ENCODE measurements at places on chromosomes 16 and 17. TPM values are rescaled to one million over a fixed set of nuclear protein-coding genes. Genes with fewer than 3 reads are reported as not detected.

DNA sequence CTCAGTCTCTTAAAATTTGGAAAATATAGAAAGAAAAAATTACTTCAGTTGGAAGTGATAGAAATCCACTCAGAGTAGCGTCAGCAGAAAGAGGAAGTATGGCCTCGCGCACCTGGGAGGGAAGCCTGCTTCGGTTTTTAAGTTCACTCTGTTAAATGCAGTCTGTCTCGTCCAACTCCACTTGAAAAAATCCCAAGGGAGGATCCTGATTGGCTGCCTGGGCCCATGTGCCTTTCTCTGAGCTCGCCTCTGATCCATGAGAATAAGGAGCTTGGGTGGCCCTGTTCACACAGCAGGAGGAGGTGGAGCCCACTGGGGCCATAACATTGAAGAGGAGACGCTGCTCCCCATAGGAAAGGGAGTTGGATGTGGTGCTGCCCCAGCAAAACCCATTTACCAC lies 40.7 kb downstream of the DNAJA2 start:
- H3K27ac ChIP-seq, result no peak overlapping the region
- H3K4me3 ChIP-seq, result no peak overlapping the region

GRCh38 chr17:8500609-8501008 lies 64.9 kb downstream of the NDEL1 start:
- DNase-seq, result no peak
- H3K27me3 ChIP-seq, result no peaks in the 10 kb centered on the region
- H3K4me3 ChIP-seq, result no peak overlapping the region
- H3K36me3 ChIP-seq, result peaks cover 94% of the 10 kb centered on the region
- no peaks in the 10 kb centered on the region for H3K4me1 ChIP-seq

DNA sequence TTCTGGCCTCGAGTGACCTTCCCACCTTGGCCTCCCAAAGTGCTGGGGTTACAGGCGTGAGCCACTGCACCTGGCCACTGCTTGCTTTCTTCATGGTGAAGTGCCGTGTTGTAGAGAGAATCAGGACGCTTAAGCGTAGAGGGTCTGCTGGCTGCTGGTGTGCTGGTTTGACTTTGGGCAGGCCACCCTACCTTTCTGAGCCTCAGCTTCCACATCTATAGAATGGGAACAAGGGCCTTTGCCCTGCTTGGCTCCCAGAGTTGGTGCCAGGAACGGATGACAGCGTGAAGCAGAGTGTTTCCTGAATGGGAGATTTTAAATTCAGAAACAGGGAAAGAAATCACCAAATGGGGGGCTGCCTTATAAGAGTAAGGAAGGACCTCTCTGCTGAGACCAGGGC lies 60.9 kb downstream of the NKD1 start:
- no peak overlapping the region for H3K4me3 ChIP-seq
- no peak for DNase-seq
- no peaks in the 10 kb centered on the region for H3K36me3 ChIP-seq
- H3K27me3 ChIP-seq, result no peaks in the 10 kb centered on the region

DNA sequence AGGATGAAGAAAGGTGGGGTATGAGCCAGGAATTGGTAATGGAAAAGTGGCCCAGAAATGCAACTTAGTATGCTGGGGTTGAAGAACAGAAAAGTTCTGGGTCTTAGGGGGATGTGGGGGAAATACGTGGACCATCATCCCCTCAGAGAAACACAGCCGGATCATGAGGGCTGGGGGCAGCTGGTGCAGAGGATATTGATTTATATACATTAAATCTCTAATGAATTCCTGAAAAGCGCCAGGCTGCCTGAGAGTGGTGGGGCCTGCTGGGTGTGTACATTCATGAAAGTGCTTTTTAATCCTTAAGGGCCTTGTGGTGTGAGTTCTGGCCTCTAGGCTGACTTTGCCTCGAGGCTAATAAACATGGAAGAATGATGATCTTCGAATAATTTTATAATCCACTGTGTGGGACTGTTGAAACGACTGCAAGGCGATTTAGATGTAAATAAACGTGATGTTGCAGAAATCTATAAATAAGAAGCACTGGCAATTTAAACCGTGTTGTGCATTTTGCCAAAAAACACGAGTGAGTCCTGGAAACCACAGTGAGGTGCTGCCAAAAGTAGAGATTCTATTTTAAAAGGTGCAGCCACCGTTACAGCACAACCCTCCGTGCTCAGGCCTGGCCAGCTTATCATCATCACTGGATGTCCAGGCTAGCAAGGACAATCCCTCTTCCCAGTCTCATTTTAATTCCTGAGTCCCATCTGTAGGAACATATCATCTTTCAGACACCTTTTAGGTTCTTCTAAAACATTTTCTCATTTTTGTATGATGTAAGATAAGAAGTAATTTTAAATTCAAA lies 32.1 kb downstream of the PRKAR1A start:
- peaks cover 51% of the 10 kb centered on the region for H3K36me3 ChIP-seq
- H3K4me1 ChIP-seq, result no peaks in the 10 kb centered on the region
- no peak overlapping the region for H3K27ac ChIP-seq
- DNase-seq, result no peak

DNA sequence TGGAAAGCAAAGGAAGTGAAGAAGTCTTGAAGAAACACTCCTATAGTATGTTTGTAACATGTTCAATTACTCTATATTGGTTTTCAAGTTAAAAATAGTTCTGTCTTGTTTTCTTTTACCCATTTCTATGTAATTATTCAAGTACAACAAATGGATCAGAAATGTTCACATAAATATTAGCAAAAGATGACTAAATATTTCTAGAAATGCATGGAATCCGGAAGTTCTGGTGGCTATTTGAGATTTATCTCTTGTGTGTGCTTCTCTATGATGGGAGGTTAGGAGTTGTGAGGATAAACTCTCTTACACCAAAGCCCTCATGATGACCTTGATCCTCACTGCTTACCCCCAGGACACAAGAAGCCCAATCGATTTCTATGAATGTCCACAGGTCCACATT lies 237.5 kb downstream of the CDH8 start:
- no peak overlapping the region for H3K4me3 ChIP-seq
- H3K4me1 ChIP-seq, result no peaks in the 10 kb centered on the region
- no peak for DNase-seq
- H3K27ac ChIP-seq, result no peak overlapping the region
- H3K27me3 ChIP-seq, result no peaks in the 10 kb centered on the region

DNA sequence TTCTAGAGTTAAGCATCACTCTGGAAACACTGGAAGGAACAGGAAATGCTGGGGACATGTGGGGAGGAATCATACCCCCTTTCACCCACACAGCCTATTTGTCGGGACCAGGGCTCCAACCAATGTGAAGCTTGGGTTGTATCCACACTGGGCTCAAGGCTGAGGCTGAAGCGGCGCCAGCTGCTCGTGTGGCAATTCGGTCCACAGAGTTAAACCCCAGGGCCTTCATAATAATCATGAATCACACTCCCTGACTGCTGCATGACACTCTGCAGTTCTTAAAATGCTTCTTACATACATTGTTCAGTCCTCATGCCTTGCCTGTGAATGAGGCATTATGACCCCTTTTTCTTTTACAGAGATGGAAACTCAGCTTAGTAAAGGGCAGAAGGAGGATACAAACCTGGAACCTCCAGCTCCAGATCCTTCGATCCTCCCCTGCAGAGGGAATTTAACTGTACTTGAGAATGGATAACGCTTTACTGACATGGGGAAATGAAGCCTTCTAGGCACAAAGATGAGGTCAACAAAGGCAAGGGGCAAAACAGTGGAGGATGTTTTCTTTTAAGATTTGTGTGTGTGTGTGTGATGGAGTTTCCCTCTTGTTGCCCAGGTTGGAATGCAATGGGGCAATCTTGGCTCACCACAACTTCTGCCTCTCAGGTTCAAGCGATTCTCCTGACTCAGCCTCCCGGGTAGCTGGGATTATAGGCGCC lies 72.7 kb downstream of the SOX9 start:
- H3K27ac ChIP-seq, result no peak overlapping the region
- H3K36me3 ChIP-seq, result no peaks in the 10 kb centered on the region
- DNase-seq, result no peak
- no peaks in the 10 kb centered on the region for H3K27me3 ChIP-seq
- H3K4me3 ChIP-seq, result no peak overlapping the region

- H3K4me1 ChIP-seq, result no peaks in the 10 kb centered on the region
- DNase-seq, result no peak
- no peak overlapping the region for H3K4me3 ChIP-seq
- H3K27ac ChIP-seq, result no peak overlapping the region
- H3K36me3 ChIP-seq, result no peaks in the 10 kb centered on the region
- H3K27me3 ChIP-seq, result no peaks in the 10 kb centered on the region
Measured at GRCh38 chr17:71260366-71260940, 860.4 kb upstream of the SOX9 start.

- no peaks in the 10 kb centered on the region for H3K4me1 ChIP-seq
- no peaks in the 10 kb centered on the region for H3K27me3 ChIP-seq
- H3K36me3 ChIP-seq, result no peaks in the 10 kb centered on the region
- no peak overlapping the region for H3K27ac ChIP-seq
Measured at GRCh38 chr16:27285676-27286196, 17.2 kb upstream of the NSMCE1 start.

DNA sequence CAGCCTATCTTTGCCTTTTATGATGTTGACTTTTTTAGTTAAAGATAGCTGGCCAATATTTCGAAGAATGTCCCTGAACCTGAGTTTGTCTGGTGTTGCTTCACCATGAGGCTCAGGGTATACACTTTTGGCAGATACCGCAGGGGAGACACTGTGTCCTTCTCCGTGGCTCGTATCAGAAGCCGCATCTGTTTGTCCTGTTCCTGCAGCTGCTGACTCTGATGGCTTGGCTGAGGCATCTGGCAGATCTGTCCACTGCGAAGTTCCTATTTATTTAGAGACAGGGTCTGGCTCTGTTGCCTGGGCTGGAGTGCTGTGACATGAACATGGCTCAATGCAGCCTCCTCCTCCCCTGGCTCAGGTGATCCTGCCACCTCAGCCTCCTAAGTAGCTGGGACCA lies 93.5 kb downstream of the CRISPLD2 start:
- H3K36me3 ChIP-seq, result no peaks in the 10 kb centered on the region
- no peaks in the 10 kb centered on the region for H3K27me3 ChIP-seq
- no peaks in the 10 kb centered on the region for H3K4me1 ChIP-seq
- no peak overlapping the region for H3K27ac ChIP-seq
- no peak overlapping the region for H3K4me3 ChIP-seq

STARD3 gene
- total RNA-seq, result 48.2 TPM

SDK2 gene
- total RNA-seq, result 7.9 TPM
